ENCODE measurements at places on chromosomes 3 and 15.

DNA sequence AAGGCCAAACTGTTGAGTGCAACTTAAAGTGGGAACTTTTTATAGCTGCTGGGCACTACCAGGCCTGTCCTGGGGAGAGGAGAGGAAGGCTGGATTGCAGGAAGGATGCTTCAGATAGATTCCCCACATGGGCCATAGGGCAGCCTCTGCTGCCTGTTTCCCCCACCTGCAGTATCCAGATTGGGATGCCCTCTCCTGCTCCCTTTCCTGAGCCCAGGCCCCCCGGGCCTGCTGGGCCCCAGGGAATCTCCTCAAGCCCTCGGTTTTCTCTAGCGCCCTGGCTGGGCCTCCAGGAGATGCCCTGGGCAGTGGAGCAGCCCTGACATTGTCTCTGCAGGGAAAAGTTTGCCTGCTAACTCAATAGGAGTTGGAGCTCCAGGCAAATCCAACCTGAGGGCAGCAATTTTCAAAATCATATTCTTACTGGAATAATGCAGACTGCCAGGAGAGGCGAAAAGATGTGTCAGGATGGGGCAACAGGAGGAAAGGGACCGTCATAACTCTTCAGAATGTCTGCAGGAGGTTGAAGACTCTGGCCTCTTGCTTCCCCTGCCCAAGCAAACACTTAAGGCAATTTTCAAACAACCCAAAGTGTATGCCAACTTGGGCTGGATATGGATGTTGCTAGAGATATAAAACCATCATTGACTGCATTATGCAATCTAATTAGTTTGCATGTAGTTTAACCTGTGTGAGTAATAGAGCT is 4.4 kb downstream of the NR2F2 start:
- DNase-seq = no peak

DNA sequence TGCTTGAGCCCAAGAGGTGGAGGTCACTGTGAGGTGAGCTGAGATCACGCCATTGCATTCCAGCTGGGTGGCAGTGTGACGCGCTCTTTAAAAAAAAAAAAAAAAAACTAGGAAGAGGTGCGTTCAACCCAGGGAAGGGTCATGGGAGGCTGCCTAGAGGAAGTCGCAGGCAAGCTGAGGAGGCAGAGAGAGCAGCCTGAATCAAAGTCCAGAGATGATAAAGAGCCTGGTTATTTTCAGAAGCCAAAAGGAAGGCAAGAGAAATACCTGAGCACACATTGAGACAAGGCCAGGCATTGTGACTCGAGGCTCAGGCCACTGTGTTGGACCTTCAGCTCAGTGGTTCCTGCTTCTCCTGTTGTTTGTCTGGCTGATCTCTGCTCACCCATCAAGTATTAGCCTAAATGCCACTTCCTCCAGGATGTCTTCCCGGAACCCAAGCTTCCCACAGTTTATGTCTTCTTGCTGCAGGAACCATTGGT is 16.1 kb upstream of the GCNT3 start:
- no peak for DNase-seq

GRCh38 chr15:48010316-48010715 is 110.5 kb upstream of the SLC24A5 start:
- no peak for DNase-seq

DNA sequence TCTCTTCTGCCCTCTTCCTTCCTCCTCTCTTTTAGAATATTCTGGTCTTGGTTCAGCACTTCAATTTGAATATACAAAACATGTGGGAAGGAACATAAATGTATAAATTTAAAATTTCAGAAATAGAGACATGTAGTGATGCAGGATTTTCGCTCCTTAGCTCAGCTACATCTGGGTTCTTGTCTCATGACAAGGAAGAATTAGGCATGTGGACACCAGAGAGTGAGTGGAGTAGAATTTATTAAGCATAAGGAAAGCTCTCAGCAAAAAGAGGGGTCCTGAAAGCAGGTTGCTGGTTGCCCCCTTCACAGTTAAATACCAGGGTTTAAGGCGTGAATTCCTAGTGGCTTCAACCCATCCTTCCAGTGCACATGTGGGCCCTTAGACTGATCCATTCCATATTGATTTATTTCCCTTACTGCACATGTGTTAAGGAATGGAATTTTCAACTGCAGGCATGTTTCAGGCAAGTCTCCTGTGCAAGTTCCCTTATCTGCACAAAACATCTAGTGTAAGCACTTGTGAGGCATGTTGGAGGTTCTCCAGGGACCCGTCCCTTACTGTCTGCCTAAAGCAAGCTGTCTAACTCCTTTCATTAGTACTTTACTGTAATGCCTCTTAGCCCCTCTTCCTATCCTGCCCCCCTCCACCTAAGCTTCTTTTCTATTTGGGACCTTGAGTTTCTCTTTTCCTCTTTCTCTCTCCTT is 133.2 kb upstream of the STRIT1 start:
- DNase-seq = no peak

GRCh38 chr3:160319322-160319721 is 79.7 kb downstream of the IFT80 start:
- DNase-seq = no peak

- no peak for DNase-seq
These were observed 50.3 kb upstream of the SLC6A6 start for GRCh38 chr3:14352002-14352627.

DNA sequence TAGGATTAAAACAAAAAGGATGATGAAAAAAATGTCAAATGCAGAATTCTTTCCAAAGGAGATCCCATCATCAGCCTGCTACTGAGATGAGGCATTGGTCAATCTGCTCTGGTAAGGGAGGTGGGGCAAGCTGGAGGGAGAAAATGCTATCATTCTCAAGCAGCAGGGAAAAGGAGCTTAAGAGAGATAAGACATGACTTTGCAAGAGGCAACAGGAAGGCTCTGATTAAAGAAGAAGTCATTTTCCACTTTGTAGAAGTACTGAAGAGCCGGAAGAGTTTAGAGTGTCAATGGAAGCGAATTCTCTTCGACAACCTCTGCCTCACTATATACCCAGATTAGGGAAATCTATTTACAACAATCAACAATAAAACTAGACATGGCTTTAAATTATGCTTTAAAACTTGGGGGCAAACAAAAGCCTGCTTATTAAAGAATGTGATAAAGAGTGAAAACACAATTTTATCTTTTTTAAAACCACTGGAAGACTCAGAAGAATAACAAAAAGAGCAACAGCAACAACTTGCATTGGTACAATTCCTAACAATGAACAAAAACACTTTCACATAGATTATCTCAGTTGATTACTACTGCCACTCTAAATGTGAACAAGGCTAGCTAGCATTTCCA is 81.8 kb upstream of the NANOGP8 start:
- DNase-seq = no peak

DNA sequence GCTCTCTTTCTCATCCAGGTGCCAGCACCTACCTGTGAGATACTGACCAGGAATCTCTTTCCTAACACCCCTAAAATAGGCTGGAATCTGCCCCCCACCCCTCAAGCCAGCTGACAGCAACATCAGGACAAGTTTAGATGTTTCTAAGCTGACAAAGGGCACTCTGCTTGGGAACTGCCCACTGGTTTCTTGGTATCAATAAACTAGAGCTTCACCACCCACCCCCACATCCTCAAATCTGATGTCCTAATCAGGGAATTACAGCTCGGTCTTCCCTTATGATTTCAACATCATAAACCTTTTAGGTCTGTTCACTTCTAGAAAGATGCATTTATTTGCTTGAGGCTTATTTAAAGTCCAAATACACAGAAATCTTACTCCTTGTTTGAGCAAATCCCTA is 34.7 kb downstream of the CEP19 start:
- DNase-seq = no peak

DNA sequence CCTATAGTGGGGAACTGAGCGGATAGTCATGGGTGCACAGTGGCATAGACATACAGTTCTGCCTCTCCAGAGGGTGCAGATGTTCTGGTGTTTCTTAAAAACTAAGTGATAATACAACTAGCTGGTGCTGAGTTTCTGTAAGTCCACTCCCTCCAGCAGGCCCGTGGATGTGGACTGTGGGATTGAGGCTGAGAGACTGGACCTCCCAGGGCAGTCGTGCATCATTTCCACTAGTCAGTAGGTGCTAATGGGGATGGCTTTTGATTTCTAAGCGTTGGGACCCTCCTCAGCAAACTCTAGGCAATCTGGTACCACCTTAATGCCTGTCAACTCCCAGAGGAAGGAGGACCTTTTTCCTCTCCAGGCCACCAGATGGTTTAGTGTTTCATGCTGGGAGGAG is 27.3 kb upstream of the TIMP4 start:
- no peak for DNase-seq

DNA sequence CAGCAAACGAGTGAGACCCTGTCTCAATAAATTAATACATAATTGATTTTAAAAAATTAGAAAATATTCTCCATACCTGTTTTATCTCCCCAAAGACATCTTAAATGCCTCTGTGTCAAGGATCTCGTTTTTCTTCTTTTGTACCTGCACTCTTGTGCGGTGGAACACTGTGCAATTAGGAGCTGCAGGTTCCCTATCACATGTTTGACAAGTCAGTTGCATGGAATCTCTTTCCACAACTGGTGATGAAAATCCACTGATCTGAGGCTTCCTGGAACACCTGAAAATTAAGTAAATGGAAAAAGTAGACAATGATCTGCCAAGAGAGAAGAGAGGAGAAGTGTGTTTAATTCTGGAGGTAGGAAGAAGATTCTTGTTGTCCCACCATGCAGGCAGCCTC is 3.0 kb upstream of the SNX22 start:
- no peak for DNase-seq

GRCh38 chr3:102099913-102100312 is 250.6 kb downstream of the NFKBIZ start:
- DNase-seq = no peak

DNA sequence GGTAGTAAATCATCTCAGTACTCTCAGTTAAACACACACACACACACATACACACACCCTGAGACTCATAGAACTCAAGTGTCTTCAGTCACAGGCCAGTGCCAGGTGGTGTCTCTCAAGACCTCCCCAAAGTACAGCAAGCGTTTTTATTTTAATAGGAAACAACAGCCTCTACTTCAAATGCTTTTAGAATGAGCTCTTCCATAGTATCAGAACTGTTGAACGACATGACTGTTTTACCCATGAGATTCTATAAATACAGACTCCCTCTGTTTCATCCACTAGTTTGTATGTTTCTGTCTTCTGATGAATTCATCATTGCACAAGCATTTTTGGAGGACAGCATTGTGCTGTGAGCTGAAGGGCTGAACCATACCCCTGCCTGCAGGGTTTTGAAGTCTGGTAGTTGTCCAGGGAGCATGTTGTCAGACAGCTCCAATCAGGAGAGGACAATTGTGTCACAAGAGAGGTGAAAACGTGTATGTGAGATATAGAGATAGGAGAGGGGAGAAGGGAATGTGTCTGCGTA is 201.0 kb upstream of the BCL6 start:
- no peak for DNase-seq

- peak; percentile 96 for DNase-seq
These were observed 279.3 kb upstream of the C2CD4B start for GRCh38 chr15:62444104-62445022.

DNA sequence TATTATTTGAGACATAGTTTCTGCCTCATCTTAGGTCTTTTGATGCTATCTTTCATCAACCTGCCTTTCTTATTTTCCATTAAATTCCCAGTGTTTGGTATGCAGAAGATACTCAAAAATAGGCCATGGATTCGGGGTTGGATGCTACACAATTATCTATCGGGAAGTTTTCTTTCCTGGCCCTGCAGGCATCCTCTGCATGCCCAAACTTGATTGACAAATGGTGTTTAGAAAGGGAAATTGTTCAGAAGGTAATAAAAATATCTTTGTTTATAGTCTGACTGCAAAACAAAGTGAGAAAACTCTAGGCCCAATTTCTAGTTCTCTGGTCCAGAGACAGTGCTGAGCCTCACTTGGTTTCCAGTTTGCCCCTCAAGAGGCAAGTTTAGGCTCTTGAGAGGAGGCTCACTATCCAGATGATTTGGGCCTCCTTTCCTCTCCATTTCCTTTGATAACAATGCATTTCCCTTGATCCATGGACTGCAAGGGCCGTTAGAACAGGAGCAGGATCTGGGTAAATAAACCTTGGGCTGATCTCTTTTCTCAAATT is 157.1 kb upstream of the DPH6 start:
- DNase-seq = no peak

- DNase-seq = no peak
These were observed 25.5 kb downstream of the FAN1 start for GRCh38 chr15:30929064-30929669.

- no peak for DNase-seq
These were observed 666 bp upstream of the SEMA3F start for GRCh38 chr3:50154476-50154839.

- DNase-seq = no peak
These were observed 766.5 kb upstream of the CFAP20DC start for GRCh38 chr3:59816312-59816711.

DNA sequence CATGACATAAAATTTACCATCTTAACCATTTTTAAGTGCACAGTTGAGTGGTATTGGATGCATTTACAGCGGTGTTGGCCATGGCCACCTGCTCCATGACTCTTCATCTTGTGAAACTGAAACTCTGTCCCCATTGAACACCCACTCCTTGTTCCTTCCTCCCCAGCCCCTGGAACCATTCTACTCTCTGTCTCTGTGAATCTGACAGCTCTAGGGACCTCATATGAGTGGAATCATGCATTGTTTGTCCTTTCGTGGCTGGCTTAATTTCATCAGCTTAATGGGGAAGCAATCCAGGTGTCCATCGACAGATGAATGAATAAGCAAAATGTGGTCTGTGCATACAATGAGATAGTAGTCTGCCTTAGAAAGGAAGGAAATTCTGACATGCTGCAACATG is 42.5 kb downstream of the PLXNA1 start:
- DNase-seq = no peak

GRCh38 chr15:42157381-42157780 is 945 bp upstream of the PLA2G4F start:
- no peak for DNase-seq

- DNase-seq = no peak
These were observed 189.7 kb downstream of the SHQ1 start for GRCh38 chr3:72658466-72659100.

GRCh38 chr3:149507491-149508324 is 33.2 kb downstream of the TM4SF4 start:
- peak; percentile 50 for DNase-seq

GRCh38 chr3:46561951-46562350 is 4.2 kb downstream of the LRRC2 start:
- no peak for DNase-seq

- DNase-seq = peak; percentile 73
These were observed 879 bp upstream of the EIF5A2 start for GRCh38 chr3:170909129-170909903.

- DNase-seq = no peak
These were observed 512.3 kb upstream of the MDFIC2 start for GRCh38 chr3:70824773-70825172.

GRCh38 chr15:70741107-70741531 is 22.2 kb downstream of the UACA start:
- no peak for DNase-seq

- no peak for DNase-seq
These were observed 16.6 kb upstream of the GABRG3 start for GRCh38 chr15:26954403-26954802.

DNA sequence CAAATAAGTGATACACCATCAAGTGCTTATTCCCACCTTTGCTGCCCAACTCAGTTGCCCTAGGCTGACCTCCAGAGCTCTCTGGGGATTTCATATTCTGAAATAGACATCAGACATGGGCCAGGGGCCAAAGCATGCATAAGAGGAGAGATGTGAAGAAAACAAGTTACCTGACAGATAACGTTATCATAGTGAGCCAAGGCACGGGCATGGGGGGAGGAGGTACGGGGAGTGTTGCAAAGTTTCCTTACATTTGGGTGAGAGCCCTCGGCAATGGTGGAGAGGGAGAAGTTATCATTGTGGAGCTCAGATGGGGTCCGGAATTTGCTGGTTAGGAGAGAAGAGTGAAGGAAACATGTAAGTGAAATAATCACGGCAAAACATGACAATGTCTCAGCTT is 9.8 kb downstream of the CSPG5 start:
- DNase-seq = no peak

GRCh38 chr3:10292505-10293419 is at the start of gene GHRL:
Gene GHRL (minus strand): TSS chr3:10292947. CDS start chr3:10290180, 2,767 bp downstream.
- no peak for DNase-seq

Measured in GM04503 (cell line).